ENCODE measurements at places on chromosomes 1 and 21.

DNA sequence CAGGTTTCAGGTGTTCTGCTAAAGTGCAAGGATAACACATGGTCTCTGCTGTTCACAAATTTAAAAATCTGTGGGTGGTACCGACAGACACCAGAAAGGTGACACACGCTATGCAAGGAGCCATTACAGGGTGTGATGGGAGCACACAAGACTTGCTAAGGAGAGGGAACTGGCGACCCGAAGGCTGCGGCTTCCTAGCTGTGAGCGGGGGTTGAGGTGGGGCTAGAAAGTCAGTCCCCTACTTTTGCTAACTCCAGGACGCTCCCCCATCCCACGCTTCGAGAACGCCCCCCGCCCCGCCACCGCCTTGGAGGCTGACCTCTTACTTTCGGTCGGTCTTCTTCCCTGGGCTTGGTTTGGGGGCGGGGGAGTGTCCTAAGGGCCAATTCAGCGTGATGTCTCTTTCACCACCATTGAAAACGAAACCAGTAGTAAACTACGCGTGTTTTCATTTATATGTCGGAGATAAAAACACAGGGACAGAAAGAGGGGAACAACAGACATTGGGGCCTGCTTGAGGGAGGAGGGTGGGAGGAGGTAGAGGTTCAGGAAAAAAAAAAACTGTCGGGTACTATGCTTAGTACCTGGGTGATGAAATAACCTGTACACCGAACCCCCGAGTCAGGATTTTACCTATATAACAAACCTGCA lies 1.1 kb downstream of the CKS1B start:
- DNase-seq = no peak

DNA sequence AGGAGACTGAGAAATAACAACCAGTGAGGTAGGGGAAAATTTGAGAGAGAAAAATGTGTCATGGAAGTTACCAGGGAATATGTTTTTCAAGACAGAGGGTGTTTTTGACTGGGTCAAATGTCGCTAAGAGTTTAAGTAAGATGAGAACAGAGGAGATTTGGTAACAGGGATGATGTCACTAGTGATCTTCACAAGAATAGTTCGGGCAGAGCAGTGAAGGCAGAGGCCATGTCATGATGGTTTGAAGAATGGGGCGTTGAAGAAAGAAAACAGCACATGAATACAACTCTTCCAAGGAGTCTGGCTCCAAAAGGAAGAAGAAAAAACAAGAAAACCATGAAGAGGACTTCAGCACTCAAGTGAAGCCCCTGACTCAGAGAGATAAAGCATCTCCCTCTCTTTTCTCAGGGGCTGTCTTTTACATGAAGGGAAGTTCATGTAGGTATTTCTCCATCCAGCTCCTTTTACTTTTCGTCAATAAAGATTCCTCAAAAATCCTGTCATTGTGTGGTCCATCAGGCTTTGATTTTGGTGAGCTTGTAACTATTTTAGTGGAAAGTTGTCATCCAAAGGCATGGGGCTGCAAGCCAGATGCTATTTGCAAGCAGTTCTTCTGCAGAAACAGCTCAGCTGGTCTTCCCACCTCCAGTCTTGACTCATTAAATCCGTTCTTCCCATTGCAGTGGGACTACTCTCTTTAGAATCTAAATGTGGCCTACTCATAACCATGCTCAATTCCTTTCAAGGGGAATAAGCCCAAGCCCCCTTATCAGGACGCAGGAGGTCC lies 397.3 kb downstream of the LMX1A start:
- no peak for DNase-seq

DNA sequence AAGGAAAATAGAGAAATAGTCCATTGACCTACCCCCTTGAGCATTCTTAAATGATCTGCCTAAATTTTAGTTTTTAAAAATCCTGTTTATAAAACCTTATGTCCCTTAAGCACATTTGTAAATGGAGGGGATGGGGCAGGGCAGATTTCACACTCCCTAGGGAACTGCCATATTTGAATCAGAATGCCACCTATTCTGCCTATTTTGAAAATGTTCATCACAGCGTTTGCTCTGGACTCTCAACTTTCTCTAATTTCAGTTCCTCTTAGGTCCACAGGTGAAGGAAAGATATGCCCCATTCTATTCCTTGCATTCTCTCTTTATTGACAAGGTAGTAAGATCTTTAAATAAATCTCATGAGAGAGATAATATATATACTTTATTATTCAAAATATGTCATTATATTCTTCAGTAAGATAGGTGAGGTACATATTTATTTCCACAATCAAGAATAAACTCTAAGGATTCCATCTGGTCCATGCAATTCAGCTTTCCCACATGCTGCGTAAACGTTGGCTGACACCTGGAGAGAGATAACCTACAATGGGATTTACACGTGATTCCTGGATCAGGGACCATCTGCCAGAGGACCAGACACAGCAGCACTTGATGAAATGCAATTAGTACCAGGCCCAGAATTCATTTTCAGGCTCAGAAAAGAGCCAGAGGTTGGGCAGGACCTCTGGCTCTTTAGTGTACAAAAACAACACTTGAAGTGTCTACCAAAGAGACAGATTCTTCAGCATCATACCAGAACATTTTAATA lies 1.2 kb upstream of the LPGAT1 start:
- DNase-seq = no peak

DNA sequence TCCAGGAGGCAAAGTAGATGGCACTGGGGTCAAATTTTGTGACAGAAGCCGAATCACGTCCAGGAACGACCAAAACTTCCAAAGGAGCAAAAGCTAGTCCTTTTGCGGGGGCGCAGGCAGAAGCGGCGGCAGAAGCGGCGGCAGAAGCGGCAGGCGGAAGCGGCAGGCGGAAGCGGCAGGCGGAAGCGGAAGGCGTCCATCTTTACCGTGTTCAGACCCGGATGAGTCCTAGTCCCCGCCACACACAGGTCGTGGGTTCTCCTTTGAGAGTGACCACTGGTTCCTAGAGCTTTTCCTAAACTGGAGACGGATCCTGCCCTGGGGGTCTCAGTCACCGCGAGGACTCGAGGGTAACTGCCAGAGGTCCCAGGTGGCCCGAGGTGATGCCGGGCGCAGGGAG lies 53.6 kb downstream of the POFUT2 start:
- DNase-seq = no peak

GRCh38 chr21:45330075-45330781 lies 42.5 kb upstream of the POFUT2 start:
- no peak for DNase-seq

DNA sequence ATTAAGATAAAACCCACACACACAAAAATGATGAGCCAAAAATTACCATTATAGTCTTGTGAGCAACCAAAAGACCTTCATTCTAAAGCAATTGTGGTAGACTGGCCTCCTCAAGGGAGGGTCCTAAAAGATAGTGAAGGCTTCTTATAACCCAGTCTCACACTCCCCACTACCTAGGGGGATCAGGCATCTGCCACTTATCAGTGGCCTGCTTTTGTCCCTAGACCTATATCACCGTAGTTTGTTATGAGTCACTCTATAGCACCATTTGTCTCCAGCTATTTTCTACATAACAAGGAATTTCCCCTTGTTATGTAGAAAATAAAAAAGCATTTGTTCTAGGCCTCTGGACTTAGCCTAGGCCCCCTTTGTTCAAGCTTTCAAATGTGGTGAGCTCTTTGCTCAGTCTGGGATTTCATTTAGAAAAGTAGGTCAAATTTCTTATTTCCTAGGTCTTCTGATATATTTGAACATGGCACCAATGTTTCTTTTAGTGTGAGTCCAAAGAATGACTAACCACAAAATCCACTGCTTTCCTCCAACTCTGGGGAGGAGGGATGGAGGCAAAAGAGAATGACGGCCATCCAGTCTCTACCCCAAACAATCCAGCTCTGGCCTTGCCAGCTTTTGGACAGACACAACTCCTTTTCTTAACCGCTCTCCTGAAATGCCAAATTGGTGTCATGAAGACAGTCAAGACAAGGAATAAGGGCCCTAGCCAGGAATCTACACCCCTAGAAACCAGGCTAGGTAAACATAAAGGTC lies 8.9 kb downstream of the ADAR start:
- DNase-seq = peak; percentile 27

All from substantia nigra (tissue), 51 donors.